ENCODE measurements at places on chromosomes 7 and 10.

- no peaks in the 10 kb centered on the region for H3K36me3 ChIP-seq
- H3K27me3 ChIP-seq: no peaks in the 10 kb centered on the region
- DNase-seq: no peak
These were observed 99.1 kb upstream of the PDGFA start for GRCh38 chr7:618539-619367.

DNA sequence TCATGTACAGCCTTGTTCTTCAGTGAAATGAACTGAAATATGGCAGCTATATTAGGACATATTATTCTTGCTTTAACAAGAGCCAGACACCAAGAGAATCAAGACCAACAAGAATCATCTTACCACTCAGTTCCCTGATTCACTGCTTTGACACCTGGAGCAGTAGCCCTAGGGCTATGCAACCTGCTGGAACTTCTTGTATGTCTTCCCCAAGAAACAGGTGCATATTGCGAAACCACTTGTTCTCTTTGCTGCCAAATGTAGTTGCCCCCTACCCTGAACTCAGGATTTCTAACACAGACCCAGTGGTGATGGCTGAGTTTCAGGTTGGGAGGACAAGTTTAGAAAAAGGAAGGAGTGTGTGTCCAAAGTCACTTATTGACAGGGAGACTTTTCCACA is 46.1 kb downstream of the WIPF3 start:
- H3K27ac ChIP-seq: no peak overlapping the region
- no peaks in the 10 kb centered on the region for H3K27me3 ChIP-seq
- H3K4me1 ChIP-seq: no peaks in the 10 kb centered on the region
- H3K36me3 ChIP-seq: no peaks in the 10 kb centered on the region
- no peak overlapping the region for H3K4me3 ChIP-seq

DNA sequence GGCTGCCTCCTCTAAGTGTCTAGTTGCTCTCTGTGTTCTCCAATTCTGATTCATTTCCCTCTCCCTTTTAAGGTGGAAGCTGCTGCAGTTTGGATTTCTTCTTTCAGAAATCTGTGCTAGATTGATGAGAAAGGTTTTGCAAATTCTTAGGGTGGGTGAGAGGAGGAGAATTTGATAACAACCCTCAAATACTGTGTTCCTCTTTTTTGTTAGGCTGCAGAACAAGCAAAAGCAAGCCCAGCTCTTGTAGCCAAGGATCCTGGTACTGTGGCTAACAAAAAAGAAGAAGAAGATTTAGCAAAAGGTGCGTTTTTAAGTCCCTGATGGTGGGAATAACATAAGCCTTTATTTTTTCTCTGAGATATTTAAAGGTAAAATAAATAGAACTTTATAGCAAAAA is 49.1 kb downstream of the STAM start:
- DNase-seq: no peak
- no peaks in the 10 kb centered on the region for H3K4me1 ChIP-seq
- H3K4me3 ChIP-seq: no peak overlapping the region

DNA sequence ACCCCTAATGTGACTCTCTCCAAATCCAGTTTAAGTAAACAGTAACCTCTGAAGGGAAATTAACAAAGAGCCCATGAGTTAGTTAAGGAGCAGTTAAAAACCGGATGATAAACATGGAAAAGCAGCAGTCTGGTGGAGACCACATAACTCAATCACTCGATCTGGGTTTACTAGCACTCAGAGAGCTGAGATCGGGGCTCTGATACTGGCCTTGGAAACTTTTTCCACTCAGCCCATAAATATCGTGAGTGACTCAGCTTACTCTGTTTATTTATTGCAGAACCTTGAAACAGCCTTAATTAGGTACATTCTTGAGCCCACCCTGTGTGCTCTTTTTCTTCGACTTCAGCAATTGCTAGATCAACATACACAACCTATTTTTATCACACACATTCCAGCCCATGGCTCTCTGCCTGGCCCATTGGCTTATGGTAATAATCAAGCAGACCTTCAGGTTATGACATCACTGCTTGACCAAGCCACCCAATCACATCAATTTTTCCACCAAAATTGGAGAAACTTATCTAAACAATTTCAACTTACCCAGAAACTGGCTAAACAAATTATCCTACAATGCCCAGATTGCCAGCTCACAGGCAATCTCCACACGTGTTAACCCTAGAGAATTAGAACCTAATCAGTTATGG is 82.2 kb upstream of the GPR22 start:
- no peaks in the 10 kb centered on the region for H3K27me3 ChIP-seq
- no peak overlapping the region for H3K27ac ChIP-seq
- DNase-seq: no peak
- H3K4me3 ChIP-seq: no peak overlapping the region
- H3K4me1 ChIP-seq: peaks cover 3% of the 10 kb centered on the region
- H3K36me3 ChIP-seq: no peaks in the 10 kb centered on the region

- H3K4me3 ChIP-seq: no peak overlapping the region
- no peaks in the 10 kb centered on the region for H3K27me3 ChIP-seq
- H3K4me1 ChIP-seq: 0 out of 2 replicates have a peak, but pooled peaks cover 1% of the 10 kb centered on the region
- H3K36me3 ChIP-seq: no peaks in the 10 kb centered on the region
- DNase-seq: no peak
These were observed 40.4 kb upstream of the COBL start for GRCh38 chr7:51356849-51357516.

DNA sequence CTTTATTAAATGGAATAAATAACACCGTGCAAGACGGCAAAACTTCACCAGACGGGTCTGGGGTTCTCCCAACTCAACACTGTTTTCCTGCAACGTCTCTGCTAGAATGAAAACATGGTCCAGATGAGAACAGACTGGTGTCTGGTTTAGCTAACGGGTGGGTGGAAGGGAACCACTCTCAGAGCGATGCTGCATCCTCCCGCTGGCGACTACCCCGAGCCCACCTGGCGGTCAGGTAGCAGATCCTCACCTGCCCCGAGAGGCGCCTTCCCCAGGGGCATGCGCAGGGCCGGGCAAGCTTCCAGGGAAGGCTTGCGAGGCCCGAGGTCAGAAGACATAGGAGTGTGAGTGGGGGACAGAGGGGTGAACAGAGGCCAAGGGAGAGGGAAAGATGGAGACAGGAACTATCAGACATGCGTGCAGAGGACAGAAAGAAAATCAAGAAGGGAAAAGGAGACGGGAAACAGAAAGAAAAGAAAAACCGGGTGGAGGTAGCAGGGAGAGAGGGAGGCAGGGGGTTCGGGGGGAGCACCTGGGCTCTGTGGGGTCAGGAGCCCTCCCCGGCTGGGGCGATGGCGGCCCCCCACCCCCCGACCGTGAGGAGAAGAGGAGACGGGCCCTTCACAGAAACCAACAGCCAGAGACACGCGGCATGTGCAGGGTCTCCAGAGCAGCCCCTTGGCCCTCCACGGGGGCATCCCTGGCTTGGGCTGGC is 222.0 kb downstream of the MAD1L1 start:
- peaks cover 5% of the 10 kb centered on the region for H3K36me3 ChIP-seq
- DNase-seq: no peak
- H3K4me1 ChIP-seq: no peaks in the 10 kb centered on the region
- no peak overlapping the region for H3K27ac ChIP-seq
- H3K4me3 ChIP-seq: no peak overlapping the region
- H3K27me3 ChIP-seq: no peaks in the 10 kb centered on the region

- H3K4me3 ChIP-seq: no peak overlapping the region
- H3K4me1 ChIP-seq: peaks cover 2% of the 10 kb centered on the region
- H3K36me3 ChIP-seq: no peaks in the 10 kb centered on the region
These were observed 88.6 kb downstream of the LYZL1 start for GRCh38 chr10:29377333-29377961.

- DNase-seq: no peak
- H3K4me3 ChIP-seq: no peak overlapping the region
- H3K27me3 ChIP-seq: no peaks in the 10 kb centered on the region
These were observed 1.6 kb upstream of the EPC1 start for GRCh38 chr10:32348297-32349198.

DNA sequence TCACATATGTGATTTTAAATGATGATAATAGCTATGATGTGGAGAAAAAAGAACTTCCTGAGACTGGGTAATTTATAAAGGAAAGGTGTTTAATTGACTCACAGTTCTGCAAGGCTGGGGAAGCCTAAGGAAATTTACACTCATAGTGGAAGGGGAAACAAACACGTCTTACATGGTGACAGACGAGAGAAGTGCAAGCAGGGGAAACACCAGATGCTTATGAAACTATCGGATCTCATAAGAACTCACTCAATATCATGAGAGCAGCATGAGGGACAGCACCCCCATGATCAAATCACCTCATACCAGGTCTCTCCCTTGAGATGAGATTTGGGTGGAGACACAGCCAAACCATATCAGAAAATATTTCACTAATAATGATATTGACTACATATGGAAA is 4.1 kb upstream of the LIPN start:
- H3K4me3 ChIP-seq: no peak overlapping the region
- H3K4me1 ChIP-seq: no peaks in the 10 kb centered on the region
- DNase-seq: no peak

DNA sequence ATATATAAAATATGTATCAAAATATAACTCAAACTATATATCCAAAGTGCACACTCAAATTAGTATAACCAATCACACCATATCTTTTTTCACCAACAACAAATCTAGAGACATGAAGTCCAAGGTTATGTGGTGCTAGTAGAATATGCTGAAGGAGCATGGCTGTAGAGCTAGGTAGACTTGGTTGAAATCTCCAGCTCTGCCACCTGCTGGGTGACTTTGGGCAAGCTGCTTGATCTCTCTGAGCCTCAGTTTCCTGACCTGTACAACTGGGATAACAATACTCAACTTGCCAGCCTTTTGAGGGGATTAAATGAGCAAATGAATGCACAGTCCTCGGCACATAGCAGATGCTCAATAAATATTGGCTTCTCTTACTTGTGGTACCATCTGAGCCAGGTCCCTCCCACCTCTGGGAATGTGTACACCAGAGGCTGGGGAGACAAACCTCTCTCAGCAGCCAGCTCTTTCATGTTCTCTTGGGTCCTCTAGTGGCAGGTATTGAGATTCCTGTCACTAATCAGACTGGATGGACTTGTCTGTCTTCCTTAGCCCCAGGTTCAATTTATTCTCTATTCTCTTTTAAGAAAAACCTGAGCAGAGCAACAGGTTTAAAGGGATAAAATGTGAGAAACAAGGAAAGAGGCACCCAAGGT is 94.3 kb upstream of the PDE1C start:
- no peak overlapping the region for H3K27ac ChIP-seq
- no peaks in the 10 kb centered on the region for H3K36me3 ChIP-seq
- peak; percentile 41 for DNase-seq
- H3K4me1 ChIP-seq: no peaks in the 10 kb centered on the region
- no peak overlapping the region for H3K4me3 ChIP-seq

Data from iPS DF 6.9 (cell line).